ENCODE measurements at places on chromosomes 2 and 18.

GRCh38 chr2:11746376-11746806 lies at the start of gene LPIN1:
TSS of gene LPIN1 (plus strand) at chr2:11746632. CDS start at chr2:11765542, 18,910 bp downstream.
- peak; percentile 78 for DNase-seq

DNA sequence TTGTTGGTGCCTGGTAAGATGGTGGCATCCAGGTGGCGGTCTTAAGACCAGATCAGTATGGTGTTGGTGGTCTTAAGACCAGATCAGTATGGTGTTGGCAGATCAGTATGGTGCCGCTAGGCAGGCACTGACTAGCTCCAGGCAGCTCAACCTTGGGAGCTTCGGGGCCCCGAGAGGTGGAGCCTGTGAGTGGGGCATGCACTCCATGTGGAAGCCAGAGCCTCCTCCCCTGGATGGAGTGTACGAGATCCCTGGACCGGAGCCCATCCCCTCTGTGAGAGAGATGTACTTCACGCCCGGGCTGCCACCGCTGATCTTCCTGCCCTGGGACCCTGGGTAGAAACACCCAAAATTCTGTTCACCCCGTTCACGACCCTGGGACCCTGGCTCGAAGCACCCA lies 19.0 kb downstream of the MALT1 start:
- DNase-seq, result no peak

GRCh38 chr2:241354668-241355658 lies 1.1 kb upstream of the FARP2 start:
- peak; percentile 44 for DNase-seq

- DNase-seq, result no peak
Measured at GRCh38 chr2:63772061-63772460, 69.6 kb upstream of the UGP2 start.

DNA sequence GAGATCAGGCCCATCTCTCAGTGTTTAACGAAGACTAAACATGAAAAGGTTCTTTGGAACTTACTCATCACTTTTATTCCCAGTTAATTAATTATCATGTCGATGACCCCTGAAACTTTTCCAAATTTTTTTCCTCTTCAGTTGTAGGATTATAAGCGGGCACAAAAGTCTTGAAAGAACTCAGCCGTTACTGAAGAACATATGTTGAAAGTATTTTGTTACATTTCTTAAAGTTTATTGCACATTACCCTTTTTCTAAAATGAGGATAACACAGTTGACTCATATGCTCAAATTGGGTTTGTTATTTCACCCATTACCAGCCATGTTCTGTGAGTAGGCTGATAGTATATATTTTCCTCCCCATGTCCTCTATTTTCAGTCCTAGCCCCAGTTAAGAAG lies 75.9 kb upstream of the COL3A1 start:
- no peak for DNase-seq

DNA sequence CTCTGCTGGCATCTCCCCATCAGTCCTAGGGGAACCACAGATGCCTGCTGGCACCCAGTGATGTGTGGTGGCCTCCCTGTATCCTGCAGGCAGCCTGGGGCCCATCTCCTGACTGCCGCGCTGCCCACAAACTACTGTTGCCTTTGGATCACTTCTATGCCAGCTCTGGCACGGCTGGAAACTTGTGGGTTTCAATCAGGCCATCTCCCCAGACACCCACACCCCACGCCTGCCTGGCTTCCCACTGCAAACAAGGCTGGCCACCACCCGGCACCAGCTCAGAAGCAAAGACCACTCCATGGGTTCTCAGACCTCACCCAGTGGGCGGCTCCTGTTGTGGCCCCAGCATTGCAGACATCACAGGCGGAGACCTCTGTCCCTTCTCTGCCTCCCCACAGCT lies 15.1 kb upstream of the TPO start:
- no peak for DNase-seq

GRCh38 chr18:45567123-45567522 lies 48.2 kb upstream of the SLC14A2 start:
- no peak for DNase-seq

DNA sequence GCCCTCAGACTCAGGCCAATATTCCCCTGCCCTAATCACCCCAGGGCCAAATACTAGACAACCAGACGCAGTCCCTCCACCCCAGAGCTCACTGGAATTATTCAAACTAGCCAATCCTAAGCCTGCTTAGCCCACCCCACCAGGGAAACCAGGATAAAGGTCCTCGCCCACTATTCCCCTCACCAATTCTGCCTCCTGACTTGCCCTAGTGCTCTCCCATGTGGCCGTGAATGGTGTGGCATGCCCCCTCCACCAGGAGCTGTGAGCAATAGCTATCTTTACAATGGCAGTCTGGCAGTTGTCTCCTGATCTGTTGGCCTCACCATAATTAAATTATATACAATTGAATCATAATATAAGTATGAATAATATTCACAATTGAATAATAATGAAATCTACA lies 42.3 kb downstream of the FAM124B start:
- DNase-seq, result no peak

- DNase-seq, result no peak
Measured at GRCh38 chr2:16952805-16953204, 287.2 kb upstream of the CYRIA start.

DNA sequence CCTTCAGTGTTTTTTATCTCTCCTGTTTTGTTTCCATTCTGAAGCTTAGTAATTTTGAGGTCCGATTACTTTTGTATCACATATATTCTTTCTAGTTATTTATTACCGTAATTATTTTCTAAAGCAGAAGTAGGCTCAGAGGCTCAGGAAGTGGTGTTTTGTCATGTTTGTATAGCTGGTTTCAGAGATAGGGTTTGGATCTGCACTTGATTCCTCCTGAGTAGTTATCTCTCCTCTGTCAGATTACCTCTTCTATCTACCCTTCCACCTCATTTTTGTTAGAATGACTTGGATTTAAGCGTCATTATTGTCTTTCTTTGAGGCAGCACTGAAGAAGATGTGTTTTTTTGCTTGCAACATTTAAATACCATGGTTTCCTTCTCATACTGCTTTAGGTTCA lies 95.4 kb downstream of the MTA3 start:
- DNase-seq, result no peak

- DNase-seq, result no peak
Measured at GRCh38 chr2:240957656-240958365, 40.6 kb upstream of the SNED1 start.

GRCh38 chr2:73003027-73003426 lies 68.5 kb downstream of the SFXN5 start:
- DNase-seq, result no peak

DNA sequence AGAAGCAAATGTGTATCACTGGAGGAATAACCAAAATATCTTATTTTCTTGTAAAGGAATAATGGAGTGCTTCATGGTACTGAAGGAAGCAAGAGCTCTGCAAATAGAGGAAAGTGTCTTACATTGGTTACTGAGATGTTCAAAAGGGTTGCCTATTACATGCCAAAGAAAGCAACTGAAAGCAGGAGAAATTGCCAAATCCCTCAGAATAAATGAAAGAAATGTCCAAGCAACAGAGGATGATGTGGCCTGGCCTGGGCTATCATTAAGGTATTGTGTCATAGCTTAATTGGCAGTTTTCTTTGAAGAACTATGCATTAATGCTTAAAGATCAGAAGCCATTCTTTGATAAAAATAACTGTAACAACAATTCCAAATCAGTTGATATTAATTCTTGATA lies 173.7 kb downstream of the RAB3GAP1 start:
- DNase-seq, result no peak

DNA sequence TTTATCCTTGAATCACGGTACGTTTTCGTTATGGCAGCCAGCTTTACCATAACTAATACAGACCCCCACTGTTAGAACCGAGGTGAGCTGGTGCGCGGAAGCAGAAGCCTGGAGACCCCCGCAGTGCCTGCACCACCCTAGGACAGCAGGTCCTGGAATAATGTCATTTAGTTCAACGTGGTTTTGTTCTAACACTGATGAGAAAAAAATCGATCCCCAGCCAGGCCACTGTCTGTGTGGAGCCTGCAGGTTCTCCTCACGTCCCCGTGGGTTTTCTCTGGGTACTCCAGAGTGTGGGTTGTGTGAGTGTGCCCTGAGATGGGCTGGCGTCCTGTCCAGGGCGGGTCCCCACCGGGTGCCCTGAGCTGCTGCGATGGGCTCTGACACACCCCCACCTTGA lies 69.9 kb upstream of the ST3GAL5 start:
- DNase-seq, result no peak

DNA sequence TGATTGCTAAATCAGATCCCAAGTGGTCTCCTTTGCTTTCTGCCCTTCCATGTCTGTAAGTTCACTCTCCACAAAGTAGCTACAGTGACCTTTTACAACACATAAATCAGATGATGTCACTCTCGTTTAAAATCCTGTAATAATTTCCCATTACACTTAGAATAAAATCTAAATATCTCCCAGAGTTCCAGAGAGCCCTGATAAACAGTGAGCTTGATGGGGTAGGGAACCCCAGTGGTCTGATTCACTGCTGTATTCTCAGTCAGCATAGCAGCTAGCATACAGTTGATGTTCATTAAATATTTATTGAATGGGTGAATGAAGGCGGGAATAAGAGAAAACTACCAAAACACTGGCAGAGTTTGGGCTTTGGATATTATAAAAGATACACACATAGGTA lies 117.7 kb downstream of the ZAP70 start:
- DNase-seq, result no peak

- no peak for DNase-seq
Measured at GRCh38 chr2:241344925-241345651, 11.0 kb upstream of the FARP2 start.

GRCh38 chr2:49278141-49278540 lies 123.8 kb upstream of the FSHR start:
- no peak for DNase-seq

GRCh38 chr2:126342457-126342856 lies 313.5 kb upstream of the GYPC start:
- no peak for DNase-seq

GRCh38 chr2:167258712-167259111 lies 370.4 kb downstream of the XIRP2 start:
- DNase-seq, result no peak

GRCh38 chr2:21392649-21393048 lies 268.9 kb downstream of the TDRD15 start:
- DNase-seq, result no peak

DNA sequence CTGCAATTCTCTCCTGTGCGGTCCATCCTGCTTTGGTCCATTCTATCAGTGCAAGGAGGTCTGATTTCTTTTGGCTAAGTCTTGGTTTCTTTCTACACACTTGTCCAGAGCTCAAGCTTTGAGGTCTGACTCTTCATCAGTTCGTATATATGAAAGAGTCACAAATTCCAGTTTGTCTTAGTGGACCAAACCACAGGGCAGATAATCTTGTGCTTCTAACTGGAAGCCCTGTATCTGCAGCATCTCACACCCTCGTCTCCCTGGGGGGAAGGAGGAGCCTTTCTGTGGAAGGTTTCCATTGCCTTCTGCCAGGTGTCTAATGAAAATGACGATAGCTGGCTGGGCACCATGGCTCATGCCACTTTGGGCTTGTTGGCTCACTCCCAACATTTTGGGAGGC lies 148.5 kb downstream of the SPP2 start:
- DNase-seq, result no peak

DNA sequence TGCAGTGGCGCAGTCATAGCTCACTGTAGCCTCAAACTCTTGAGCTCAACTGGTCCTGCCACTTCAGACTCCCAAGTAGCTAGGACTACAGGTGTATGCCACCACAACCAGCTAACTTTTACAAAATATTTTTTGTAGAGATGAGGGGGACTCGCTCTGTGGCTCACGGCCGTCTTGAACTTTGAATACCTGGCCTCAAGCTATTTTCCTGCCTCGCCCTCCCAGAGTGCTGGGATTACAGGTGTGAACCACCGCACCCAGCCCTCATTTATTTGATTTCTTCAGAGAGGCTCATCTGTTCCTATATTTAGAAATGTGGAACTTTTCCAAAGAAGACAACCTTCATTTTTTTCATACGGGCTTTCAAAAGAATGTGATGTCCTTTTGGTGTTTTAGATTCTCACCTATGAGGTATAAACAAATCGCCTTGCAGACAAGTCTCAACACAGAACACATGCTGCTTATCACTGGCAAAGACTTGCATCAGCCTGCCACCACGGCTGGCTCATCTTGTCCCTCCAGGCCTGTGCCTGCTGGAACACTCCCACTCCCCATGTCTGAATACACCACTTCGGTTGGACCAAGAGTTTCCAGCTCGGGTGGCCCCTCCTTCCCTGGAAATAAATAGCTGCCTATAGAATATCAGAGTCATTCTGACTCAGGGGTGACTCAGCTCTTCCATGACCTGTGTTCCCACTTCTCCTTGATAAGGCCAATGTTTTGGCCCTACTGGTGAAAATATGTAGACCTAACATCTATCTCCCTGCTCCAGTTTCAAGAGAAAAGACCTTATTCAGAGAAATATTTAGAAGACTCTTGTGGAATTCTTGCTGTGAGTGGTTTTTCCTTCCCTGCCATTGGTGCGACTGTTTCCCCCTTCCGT lies 202.6 kb downstream of the TGIF1 start:
- peak; percentile 32 for DNase-seq

DNA sequence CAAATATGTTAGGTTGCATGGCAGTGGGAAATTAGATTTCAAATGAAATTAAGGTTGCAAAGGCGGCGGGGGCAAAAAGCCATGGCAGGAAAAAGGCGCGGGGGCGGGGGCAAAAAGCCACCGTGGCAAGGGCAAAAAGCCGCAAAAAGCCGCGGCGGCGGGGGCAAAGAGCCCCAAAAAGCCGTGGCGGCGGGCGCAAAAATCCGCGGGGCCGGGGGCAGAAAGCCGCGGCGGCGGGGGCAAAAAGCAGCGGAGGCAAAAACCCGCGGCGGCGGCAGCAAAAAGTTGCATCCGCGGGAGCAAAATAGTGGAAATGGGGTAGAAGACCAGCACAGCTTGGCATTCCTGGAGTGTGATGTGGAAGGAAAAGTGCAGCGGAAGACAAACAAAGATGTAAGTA lies 417.1 kb downstream of the ANKRD30B start:
- no peak for DNase-seq

DNA sequence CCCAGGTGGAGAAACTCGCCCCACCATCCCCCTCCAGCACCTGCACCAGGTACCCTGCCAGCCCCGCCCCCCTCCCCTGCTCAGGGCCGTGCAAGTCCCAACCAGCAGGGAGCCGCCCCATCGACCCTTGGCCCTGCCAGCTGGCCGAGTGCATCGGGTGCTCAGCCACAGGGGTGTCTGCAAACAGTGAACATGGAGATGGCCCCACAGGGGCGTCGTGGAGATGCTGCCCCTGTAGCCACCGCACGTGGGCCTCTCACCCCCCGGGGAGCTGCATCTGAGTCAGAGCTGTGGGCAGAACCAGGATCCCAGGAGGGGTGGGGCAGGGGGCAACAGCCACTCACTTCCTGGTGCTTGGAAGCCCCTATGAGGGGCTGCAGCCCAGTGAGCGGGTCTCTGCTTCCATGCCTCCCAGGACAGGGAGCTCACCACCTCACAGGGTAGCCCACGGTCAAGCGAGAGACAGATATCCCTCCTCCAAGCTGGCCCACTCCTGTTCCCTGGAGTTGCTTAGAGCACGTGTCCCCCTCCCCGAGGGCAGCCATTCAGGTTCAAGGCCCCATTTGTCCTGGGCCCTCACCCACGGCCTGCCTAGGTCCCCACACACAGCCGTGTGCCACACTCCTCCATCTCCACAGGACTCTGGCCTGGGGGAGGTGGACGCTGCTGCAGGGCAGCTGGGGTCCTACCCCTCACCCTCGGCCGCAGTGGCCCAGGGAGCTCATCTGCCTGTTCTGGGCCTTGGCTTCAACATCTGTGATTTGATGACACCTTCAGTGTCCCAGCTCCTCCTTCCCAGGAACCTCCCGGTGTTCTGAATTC lies 1.1 kb upstream of the MAB21L4 start:
- DNase-seq, result no peak
